Activated B cell treated with CpG ODN at 0.5 μM for 24 hours (primary cell): ENCODE measurements at places on chromosomes 5 and 9.

GRCh38 chr9:710951-711745 is 130.3 kb upstream of the DMRT1 start:
- no peak for DNase-seq

DNA sequence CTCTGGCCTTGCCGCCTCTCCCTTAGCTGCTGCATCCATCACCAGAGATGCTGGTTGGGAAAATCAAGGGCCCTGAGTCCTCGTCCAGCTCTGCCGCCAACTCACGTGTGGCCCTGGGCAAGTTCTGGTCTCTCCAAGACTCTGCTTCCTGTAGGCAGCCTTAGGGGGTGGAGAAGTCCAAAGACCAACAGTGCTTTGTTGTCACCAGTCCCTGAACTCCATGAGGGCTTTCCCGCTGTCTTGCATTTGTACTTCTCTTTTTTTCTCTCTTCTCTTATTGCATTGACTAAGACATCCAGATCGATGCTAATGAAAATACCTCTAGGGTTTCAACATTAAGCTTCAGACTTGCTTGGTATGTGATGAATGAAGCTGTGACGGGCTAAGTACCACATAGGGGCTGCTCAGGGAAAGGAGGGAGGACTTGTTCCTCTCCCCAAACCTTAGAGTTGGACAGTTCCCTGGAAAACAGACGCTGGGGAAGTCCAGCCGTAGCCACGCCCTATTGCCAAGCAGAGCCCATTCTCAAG is 63.7 kb upstream of the STXBP1 start:
- no peak for DNase-seq

- no peak for DNase-seq
Observed at GRCh38 chr5:96703995-96704394, 41.8 kb downstream of the CAST start.

- DNase-seq = no peak
Observed at GRCh38 chr5:180467028-180467975, 26.9 kb upstream of the CNOT6 start.

GRCh38 chr5:134586866-134587524 is 45.6 kb downstream of the SAR1B start:
- DNase-seq = peak; percentile 79
